ENCODE measurements at places on chromosomes 1 and 21. TPM values are rescaled to one million over a fixed set of nuclear protein-coding genes. Genes with fewer than 3 reads are reported as not detected.

DNA sequence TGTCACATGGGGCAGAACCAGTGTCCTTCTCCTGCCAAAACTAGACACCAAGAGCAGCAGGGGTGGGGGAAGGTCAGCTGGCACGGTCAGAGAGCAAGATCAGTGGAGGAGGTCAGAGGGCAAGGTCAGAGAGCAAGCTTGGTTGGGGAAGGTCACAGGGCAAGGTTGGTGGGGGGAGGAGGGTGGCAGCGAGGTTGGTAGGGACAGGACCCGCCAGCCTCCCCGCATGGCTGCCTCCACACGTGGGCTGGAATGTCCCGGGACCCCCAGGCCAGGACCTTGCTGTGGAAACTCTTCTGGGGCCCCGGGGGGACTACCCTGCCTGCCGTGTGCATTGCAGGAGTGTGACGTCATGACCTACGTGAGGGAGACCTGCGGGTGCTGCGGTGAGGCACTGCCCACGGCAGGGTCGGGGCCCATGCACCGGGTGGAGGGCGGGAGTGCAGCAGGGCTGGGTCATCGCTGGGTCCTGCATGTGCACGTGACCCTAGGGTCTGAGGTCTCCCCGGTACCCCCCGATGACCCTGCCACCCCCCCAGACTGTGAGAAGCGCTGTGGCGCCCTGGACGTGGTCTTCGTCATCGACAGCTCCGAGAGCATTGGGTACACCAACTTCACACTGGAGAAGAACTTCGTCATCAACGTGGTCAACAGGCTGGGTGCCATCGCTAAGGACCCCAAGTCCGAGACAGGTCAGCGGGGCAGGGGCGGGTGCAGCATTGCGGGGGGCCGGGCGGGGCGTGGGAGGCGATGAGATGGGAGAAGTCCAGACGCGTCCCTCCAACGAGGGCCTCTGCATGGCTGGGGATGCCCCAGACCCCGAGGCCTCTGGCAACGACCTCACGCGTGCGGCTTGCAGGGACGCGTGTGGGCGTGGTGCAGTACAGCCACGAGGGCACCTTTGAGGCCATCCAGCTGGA, 27.3 kb downstream of the COL6A2 start:
- DNase-seq, result no peak

DNA sequence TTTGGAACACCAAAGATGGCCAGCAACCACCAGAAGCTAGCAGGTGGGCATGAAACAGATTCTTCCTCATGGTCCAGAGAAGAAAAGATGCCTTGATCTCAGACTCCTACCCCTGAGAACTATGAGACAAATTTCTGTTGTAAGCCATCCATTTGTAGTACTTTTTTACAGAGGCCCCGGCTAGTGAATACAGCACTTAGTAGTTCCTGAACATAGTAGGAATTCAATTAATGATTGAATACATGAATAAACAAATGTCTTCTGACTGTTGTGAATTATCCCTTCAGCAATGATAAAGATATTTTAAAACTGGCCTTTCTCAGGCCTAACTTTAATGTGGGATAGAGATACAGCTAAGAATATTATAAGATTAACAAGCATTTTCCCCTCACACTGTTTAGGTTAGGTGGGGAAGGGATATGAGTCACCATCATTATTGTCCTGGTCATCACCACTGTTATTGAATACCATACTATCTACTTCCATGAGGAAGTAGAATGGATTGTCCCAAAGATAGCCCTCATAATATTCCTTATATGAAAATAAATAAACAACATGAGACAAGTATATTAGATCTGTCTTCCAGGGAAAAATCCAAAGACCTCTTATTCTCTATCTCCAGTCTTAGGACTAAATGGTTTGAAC, 51.4 kb downstream of the ADCY10 start:
- DNase-seq, result no peak

DNA sequence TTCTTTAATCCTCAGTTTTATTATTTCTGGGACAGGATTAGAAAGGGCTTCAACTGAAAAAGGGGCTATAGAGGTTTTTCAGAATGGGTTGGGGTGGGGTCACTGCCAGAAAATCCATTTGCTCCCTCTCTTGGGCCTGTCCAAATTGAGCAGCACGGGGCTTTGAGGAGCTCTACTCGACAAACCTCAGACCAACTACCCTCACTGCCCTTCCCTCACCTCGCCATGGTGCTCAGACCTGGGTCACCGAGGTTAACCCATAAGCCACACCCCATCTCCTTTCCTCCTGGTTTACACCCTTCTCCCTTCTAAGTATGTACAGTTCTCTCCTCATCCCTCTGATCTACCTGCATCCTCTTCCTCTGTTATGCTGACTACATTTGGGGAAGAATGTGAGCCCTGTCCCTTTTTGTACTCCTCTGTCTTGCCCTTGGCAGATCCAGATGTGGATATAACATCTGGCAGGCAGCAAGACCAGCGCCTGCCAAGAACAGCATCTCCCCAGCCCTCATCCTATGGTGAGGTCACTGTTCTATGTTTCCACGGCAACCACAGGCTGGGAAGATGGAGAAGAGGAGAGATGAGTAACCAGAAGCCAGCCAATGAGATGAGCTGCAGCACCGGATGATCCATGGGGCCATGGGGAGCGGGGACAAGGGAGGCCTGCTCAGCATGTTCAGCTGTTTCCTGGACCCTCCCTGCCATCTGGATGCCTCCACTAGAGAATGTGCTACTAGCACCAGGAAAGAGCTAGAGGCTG, 3.7 kb upstream of the FABP3 start:
- DNase-seq, result peak; percentile 44

- no peak for DNase-seq
Observed at GRCh38 chr1:182974506-182975191, 21.7 kb upstream of the SHCBP1L start.

- DNase-seq, result no peak
Observed at GRCh38 chr21:10639123-10639522, 117.7 kb downstream of the TPTE start.

GRCh38 chr1:87887100-87887499, 558.4 kb downstream of the LMO4 start:
- no peak for DNase-seq

GRCh38 chr1:205944525-205944924, 1.3 kb upstream of the SLC26A9 start:
- DNase-seq, result no peak

Gene ATP1A4
- total RNA-seq, result 0.35 TPM

Gene CD164L2
- not detected for total RNA-seq

Gene SERTAD4
- 1.5 TPM for total RNA-seq

Gene BSDC1
- 38.6 TPM for total RNA-seq

Gene RGS21
- total RNA-seq, result not detected
